Activated T-helper 9 cell treated with anti-CD3 and anti-CD28 coated beads, Interleukin-2, amount 50 U/mL, for 16 hours (primary cell): ENCODE measurements at places on chromosomes 7 and 10.

- no peak for DNase-seq
Observed at GRCh38 chr10:472241-472910, 217.1 kb downstream of the DIP2C start.

- DNase-seq = peak; percentile 16
Observed at GRCh38 chr7:151382079-151382885, 27.6 kb downstream of the WDR86 start.

DNA sequence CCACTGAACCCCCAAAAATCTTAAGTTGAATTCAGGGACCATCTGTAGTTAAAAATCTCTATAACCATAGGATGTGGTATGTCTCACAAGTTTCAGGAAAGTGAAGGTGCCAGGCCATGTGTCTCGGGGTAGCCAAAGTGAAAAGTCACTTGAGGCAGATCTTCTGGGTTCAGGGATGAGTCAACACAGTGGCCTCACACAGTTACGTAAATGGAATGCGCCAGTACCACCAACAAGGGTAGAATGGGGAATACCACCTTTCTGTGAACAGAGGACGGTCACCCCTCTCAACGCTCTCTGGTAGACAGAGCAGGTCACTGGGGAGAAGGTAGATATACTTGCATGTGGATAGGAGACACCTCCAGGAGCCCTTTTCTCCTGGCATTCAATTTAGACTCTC lies 71.4 kb downstream of the ELMO1 start:
- DNase-seq = no peak

- DNase-seq = no peak
Observed at GRCh38 chr10:110533149-110533548, 34.3 kb upstream of the SMC3 start.

DNA sequence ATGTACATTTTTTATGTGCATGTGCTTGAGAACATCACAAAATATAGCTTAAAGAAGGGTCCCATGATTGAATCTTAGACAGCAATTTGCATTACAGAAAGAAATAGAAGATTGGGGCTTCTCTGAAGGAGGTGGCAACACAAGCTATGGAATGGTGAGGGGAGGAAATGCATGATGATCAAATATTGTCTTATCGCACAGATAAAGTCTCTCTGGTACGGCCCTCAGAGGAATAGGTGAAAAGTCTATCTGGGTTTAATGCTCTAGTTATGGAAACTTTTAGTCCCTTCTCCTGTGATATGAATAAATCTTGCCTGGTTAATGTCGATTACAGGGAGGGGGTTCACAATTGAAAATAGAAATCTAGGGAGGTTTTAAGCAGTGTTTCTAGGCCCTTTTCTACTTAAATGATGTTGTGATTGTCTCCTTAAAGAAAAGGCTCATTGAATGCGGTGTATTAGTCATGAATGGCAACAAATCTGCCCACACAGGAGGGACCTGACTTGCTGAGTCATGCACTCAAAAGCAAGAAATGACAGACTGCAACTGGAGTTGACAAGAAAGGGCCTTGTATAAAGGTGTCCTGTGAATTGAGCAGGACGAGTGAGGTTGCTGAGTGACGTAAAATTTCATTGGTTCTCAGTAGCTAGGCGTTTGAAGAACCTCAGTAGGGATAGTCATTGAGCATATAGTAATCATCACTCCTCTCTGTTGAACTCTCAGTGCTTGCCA lies 133.4 kb upstream of the CSTF2T start:
- peak; percentile 6 for DNase-seq

GRCh38 chr7:53500076-53500475 lies 464.6 kb downstream of the POM121L12 start:
- no peak for DNase-seq

- DNase-seq = peak; percentile 56
Observed at GRCh38 chr7:101542527-101543241, 86.4 kb downstream of the MYL10 start.

DNA sequence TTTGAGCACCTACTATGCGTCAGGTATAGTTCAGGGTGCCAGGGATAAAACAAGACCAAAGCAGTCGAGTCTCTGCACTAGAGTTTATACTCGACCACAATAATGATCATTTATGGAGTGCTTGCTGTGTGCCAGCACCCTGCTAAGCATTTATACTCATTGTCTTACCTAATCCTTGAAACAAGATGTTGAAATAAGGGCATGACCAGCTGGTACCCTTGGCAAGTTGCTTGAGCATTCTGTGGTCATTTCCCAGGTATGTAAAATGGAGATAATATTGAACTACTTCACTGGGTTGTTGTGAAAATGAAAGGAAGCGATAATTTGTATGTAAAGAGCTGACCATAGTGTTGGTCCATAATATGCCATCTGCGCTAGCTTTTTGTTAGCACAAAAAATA lies 185.4 kb downstream of the CYP26A1 start:
- no peak for DNase-seq

DNA sequence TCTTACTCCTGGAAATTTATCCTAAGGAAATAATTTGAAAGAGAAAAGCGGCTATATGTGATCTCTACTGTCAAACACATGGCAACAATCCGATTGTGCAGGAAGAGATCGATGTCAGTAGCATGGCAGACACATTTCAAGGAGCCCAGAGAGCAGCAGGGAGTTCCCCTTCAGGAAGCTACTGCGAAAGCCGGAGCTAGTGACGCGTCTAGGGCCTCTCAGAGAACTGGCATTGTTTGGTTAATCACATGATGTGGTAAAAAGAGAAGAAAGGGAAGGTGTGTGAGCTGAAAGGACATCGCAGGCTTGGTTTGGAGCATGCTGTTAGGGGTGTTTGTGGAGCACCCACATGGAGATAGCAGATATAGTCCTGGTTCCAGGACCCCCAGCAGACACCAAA lies 74.9 kb downstream of the BEND7 start:
- no peak for DNase-seq

DNA sequence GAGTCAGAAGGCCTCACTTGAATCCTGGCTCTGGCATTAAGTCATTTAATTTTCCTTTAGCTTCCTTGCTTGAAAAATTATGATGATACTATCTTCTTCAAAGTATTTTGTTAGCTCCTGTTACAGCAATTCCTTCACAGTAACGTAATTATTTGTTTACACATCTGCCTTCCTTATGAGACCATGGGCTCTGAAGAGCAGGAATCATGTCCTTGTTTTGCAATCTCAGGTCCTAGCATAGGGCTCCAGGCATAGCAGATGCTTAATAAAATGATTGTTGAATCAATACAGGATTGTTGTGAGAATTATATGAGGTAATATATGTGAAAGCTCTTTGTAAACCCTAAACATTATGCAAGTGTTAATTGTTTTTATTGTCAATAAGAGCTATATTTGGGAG lies 25.5 kb downstream of the KLHDC10 start:
- no peak for DNase-seq

- no peak for DNase-seq
Observed at GRCh38 chr7:30863706-30864035, 48.0 kb upstream of the AQP1 start.
